AG10803 (cell line): ENCODE measurements at places on chromosomes 16 and 17.

DNA sequence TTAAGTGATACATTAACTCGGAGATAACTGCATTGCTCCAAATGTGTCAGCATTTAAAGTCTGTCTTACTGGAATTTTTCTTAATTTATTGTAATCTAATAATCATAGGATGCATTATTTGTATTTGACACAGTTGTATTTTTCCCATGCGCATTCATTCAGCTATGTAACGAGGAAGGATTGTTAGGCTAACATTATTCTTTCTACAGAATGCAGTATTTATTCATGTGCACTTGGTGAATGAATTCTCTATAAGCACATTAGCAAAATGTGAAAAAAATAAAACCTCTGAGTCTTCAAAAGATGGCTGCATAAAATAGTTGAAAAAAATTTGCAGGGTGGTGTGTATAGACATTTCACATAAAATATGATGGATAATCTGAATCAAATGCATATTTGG lies 168.6 kb downstream of the CNTNAP4 start:
- no peak for DNase-seq

GRCh38 chr17:48618256-48618896 lies 3.3 kb upstream of the HOXB8 start:
- DNase-seq, result peak; percentile 78

DNA sequence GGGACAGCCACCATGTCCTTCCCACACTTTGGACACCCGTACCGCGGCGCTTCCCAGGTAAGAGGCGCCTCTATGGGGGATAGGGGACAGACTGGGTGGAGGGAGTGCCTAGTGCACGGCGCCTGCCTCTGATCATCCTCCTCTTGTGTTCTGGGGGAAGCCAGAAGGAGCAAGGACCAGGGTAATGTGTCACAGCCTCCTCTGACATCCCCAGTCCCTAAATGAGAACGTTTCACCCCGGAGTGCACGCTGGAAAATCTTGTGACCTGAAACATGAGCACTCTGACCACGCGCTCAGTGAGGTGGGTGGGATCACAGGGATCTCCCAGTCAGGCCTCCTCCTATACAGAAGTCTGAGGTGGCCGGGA lies 1.1 kb downstream of the IRX6 start:
- DNase-seq, result no peak

DNA sequence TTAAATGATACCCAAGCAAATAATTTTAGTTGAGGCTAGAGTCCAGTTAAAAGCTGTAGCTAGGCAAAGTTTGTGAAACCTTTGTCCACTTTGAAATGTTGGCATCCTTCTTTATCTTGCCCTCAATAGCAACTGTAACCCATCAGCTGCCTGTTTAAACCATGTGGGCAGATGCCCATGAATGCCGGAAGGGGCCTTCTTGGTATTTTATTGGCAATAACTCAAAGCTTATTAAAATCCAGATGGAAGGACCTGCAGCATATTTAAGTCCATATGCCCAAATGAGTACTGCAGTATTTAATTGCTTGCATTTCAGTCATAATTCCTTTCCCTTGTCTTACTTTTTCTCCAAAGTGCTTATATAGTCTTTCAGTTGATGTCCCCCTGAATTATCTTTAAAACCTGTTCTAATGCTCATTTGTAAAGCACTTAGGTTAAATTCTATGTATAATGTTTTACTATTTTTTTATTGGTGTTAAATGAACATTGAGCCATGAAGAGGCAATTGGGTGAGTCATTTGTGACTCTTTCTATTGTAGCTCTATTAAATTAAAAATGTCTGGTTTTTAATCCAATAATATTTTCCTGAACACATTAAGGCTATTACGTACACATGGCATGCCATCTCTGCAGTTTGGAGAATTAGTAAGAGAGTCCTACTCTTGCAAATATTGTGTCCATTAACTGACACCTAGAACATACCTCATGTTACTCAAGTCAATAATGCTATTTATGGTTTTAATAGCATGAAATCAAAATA lies 225.3 kb downstream of the KCNJ2 start:
- DNase-seq, result no peak

- peak; percentile 56 for DNase-seq
Measured at GRCh38 chr17:17605083-17605728, 13.7 kb upstream of the PEMT start.

- no peak for DNase-seq
Measured at GRCh38 chr17:67200727-67201301, 44.2 kb downstream of the HELZ start.

- peak; percentile 20 for DNase-seq
Measured at GRCh38 chr17:9817086-9817485, 4.8 kb downstream of the GSG1L2 start.

- no peak for DNase-seq
Measured at GRCh38 chr16:84299734-84300440, 5.2 kb downstream of the WFDC1 start.

GRCh38 chr17:1366234-1366633 lies 33.8 kb downstream of the YWHAE start:
- no peak for DNase-seq

- DNase-seq, result no peak
Measured at GRCh38 chr16:57725151-57725550, 10.4 kb upstream of the KATNB1 start.

DNA sequence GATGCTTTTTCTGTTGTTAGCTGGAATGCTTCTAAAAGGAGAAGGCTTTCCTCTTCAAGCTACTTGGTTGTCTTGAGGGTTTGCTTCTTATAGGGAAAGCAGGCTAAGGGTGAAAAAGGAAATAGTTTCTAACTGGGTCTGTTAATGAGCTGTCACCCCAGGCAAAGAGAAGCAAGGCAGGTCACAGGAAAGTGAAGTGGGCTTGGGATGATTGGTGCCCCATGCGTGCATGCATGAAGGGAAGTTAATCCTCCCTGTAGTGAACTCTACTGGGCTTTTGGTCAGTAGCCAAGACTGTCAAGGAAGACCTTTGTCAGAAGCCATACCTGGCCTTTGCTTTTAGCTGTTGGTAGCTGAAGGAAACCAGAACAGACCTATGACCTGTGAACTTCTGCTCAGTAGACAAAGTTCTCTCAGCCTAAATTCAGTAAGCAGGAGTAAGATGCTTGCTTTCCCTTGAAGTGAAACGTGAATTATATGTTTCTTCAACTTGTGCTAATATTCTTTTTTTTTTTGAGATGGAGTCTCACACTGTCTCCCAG lies 16.5 kb downstream of the TENT4B start:
- no peak for DNase-seq

DNA sequence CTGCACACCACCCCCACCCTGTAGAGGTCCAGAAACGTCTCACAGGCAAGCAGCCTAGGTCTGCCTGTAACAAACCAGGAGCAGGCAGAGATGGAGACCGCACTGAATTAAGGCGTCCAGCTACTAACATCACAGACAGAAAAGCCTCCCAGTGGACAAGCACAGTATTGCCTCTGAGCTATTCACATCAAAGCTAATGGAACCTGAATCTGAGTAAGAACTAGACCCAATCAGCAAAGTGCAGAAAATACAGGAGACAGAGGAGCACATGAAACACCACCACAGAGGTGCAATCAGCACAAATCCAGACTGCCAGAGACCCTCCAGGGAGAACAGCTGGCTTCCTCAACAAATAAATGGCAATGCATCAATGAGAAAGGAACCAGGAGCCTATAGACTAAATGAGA lies 22.2 kb upstream of the PEMT start:
- peak; percentile 74 for DNase-seq

DNA sequence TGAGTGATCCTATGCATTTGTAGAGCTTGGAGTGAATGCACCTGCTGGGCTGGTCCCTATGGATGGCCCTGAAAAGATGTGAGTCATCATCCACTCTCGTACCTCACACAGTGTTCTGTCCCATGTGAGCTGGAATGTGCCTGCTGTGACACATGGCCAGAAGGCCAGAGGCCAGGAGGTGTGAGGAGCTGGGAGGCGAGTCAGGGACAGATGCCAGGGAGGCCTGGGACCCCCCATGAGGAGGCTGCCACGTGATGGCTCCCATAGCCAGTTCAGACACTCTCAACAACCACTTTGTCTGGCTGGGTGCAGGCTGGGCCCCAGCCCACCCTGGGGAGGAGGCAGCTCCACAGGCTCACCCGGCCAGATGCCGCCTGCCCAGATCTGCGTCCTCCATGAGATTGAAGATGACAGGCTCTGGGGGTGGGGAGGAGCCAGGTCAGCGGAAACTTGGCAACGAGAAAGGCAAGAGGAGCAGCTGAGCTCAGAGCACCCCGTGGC lies 168.8 kb downstream of the C16orf78 start:
- DNase-seq, result no peak
